Stimulated activated CD8-positive, alpha-beta memory T cell treated with anti-CD3 and anti-CD28 coated beads, Interleukin-15, amount 100 ng/mL, for 24 hours (primary cell): ENCODE measurements at places on chromosomes 5 and 9.

DNA sequence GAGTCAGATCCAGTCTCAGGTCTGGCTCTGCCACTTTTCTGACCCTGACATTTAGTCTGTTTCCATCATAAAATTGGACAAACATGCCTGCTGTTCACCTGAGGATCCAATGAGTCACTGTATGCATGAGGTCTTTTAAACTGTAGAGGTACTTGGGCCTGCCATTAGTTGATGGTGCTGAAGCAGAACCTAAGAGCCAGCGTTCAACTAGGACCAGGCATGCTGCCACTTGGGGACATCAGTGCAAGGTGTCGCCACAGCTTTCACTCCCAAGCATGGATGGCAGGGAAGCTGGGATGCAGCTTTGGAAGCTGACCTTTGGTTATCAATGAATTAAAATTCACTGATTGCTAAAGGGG lies 37.1 kb downstream of the NEUROG1 start:
- DNase-seq: no peak

DNA sequence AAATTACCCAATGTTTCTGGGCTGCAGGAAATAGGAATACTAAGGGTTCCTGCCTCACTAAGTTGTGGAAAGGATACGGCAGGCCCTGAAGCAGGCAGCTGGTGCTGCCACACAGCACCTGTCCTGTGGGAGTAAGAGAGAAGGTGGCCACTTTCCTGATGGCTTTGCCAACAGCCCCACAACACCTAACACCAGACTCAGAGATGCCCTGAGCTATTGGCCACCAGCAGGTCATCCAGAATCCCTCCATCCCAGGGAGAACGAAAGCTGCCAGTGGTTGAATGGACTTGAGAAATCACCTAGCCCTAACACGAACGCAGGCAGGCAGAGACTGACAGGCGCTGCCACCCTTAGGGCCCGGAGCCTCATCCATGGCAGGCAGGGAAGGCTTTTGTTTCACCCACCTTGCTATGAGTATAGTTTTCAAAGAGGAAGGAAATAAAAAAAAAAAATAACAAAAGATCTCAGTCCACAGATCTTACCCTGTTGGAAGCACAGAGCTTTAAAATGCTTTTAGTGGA lies 82.2 kb downstream of the DCP2 start:
- no peak for DNase-seq

DNA sequence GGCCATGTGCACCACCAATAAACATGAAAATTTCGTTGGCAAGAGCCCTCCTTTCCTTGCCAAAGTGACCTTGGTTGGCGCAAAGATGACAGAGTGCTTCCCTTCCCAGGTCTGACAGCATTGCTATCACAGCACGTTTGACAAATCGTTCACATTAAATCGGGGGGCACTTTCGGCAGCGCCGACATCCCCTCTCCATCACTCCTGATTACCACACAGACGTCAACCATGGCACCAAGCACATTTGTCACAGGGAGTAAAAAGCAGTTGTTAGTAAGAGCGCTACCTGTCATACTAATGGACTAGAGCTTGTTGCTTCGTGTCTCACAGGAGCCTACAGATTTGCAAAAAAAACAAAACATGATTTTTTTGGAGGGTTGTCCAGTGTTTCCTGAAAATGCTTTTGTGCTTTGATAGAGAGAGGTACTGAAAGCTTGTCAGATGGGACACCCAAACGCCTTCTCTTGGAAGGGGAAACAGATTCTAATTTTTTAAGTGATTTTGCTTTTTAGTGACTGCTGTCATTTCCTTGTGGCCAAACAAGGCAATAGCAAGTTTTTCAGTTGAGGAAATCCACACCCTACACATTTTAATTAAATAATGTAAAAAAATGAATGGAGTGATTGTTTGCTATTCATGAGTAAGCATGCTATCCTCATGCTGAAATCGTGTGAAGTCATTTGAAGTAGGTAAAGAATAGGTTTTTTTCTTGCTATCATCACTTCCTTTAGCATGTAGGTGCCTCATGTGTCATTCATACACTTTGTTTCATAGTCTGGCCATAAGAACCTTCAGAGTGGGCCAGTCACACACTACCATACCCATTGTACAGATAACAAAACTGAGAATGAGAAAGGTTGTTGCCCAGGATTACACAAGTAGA lies 682.8 kb upstream of the WWC1 start:
- DNase-seq: no peak

DNA sequence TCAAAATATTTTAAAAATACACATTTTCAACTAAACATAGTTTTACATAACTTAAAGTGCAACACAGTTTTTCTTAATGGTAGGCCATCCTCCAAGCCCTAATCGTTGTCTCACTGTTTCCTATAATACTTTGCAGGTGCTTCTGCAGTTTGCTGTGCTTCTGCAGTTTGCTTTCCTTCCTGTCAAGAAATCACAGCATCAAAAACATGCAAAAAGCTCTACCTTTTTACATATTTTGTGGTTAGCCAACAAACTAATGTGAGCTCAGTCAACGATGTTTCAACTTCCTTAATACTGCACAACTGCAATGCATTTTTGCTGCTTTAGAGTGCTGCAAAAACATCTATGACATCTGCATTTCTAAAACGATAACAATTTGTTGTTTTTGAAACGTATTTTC lies 25.2 kb downstream of the EMB start:
- DNase-seq: no peak

DNA sequence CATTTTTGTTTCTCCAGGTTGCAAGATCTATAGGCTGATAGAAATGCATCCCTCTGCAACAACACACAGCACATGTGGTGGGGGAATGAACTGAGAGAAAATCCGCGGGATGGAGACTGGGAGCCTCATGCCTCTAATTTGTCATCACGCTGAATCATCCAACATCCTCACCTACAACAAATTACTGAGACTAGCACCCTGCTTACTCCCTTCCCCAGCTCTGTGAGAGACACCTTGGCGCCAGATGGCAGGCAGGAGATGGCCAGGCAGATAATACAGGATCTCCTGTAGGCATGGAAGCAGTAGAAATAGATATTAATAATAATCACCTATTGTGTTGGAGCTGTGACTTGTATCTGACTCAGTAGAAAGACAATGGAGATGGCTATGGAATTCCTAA lies 276.9 kb downstream of the SEMA5A start:
- no peak for DNase-seq

- no peak for DNase-seq
Measured at GRCh38 chr9:130890124-130890523, 6.5 kb downstream of the QRFP start.

- DNase-seq: no peak
Measured at GRCh38 chr9:8719833-8720486, 920.4 kb upstream of the DMAC1 start.

- DNase-seq: no peak
Measured at GRCh38 chr9:128920381-128921058, at the start of gene PHYHD1. PHYHD1 (plus strand) TSS chr9:128920982; CDS start chr9:128922324, 1,342 bp downstream.

DNA sequence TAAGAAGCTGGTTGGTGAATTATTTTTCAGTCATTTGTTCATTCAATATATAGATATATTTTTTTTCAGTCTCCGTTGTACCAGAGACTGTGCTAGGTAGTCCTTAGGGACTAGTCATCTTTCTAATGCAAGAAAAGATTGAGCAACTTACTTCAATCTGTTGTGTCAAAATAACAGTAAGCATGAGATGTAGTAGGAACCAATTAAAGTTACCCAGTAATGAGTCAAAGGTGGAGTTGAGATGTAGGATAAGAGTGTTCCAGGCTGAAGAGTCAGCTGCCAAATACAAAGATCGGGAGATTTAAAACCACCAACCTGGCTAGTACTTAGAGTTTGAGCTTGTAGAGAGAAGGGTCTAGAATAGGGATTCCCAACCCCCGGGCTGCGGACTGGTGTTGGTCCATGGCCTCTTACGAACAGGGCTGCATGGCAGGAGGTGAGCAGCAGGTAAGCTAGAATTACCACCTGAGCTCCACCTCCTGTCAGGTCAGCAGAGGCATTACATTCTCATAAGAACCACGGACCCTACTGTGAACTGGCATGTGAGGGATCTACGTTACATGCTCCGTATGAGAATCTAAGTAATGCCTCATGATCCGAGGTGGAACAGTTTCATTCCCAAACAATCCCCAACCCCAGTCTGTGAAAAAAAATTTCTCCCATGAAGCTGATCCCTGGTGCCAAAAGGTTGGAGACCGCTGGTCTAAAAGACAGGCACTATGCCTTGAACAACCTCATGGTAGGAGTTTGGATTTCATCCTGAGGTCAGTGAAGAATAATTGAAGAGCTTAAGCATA lies 1241.5 kb upstream of the WWC1 start:
- no peak for DNase-seq

GRCh38 chr5:179794575-179794974 lies 789 bp downstream of the LTC4S start:
- DNase-seq: no peak

- no peak for DNase-seq
Measured at GRCh38 chr5:122702524-122702875, 72.4 kb upstream of the SNX2 start.
